ENCODE measurements at places on chromosomes 6 and 20.

- DNase-seq, result no peak
Observed at GRCh38 chr6:30450909-30451841, 38.1 kb upstream of the HLA-E start.

DNA sequence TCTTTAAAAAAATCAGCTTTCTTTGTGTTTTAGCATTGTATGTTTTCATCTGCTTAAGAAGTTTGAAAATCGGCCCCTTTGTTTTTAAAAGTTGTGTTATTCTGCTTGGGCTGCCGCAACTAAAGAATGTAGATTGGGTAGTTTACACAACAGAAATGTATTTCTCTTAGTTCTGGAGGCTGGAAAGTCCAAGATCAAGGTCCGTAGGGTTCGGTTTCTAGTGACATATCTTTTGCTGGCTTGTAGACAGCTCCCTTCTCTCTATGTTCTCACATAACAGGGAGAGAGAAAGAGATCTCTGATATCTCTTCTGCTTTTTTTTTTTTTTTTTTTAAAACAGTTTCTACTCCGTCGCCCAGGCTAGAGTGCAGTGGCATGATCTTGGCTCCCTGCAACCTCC, 138.6 kb downstream of the TBC1D7 start:
- no peak for DNase-seq

DNA sequence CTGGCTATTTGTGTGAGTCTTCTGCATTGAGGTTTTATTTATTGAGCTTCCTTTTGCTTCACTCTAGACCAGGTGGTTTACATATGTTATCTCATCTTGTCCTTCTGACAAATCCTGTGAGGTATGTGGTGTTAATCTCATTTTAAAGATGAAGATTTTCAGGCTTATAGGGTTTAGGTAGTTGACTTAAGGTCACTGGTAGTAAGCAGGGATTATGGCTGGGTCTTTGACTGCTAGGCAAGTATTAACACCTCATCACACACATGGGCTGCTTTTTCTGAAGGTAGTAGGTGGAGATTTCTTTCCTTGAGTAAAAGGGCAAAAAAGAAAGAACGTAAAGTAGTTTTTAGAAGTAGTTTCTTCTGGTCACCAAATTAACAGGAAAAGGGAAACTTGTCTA, 72.6 kb downstream of the CDKAL1 start:
- DNase-seq, result no peak

DNA sequence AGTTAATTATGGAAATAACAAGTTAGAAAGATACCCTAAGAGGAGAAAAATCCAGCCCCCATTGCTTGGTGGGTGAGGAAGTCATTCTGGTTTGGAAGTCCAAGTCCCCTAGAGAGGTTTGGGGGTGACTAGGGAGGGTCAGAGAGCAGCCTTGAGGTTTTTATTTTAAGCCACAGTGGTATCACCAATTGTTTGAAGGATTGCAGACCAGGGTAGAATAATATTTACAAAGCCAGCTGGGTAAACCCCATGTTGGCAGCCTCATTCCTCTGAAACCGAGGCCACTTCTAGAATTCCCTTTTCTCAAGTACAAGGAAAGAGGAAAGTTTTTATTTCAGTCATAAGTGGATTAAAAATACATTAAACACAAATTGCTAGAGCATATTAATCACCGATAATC, 99.7 kb downstream of the TMEM170B start:
- DNase-seq, result no peak

GRCh38 chr20:63857764-63858392, 3.4 kb upstream of the ABHD16B start:
- no peak for DNase-seq

- DNase-seq, result peak; percentile 54
Observed at GRCh38 chr6:31462964-31463870, 34.7 kb upstream of the MICB start.

GRCh38 chr6:4346659-4347333, 211.4 kb upstream of the ECI2 start:
- DNase-seq, result no peak

DNA sequence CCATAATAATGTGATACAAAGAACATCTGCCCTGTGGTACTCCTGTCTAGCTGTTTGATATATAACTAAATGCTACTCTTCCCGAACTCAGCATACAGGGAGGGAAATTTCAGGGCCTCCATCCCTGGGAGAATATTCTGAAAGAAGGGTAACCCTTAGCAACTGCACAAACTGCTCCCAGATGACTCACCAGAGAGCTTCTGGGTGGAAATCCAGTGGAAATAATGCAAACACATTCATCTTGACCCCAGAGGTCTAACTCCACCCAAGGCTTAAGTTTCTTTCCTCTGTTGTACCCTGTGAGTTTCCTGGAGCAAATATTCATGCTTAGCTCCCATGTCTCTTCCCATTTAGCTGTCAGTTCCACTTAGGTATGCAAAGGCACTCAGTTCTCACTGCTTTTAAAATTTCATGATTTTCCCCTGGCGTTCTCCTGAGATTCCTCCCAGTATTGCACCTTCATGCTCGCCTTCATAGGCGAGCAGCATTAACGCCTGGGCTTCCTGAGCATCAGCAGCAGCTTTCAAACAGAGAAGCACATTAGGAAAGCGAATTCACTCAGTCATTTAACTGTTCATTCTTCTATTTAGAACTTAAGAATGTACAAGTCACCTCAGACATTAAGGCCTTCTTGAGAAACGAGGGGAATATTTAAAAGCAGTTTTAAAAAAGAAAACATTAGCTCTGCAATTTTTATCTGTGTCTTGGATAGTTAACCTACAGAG, 43.8 kb upstream of the LAMA4 start:
- no peak for DNase-seq

DNA sequence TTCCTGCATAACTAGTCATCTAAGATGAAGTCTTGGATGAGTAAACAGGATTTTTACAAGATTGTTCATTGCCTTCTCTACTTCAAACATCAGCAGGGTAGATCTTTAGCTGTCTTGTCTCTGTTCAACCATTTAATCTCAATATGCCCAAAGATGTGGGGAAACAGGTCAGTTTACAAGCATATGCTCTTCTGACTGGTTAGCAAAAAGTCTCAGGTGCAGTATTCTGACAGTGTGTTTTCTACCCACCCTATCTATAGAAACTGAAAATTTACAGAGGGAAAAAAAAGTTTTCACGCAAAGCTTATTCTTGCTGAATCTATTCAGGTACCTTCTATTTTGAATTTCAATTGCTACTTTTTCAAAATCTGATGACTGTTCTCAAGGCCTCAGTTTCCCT, 29.0 kb downstream of the MAP3K5 start:
- DNase-seq, result no peak
